GM04504 (cell line): ENCODE measurements at places on chromosomes 16 and 17.

- DNase-seq: no peak
Observed at GRCh38 chr17:69275751-69276150, 47.1 kb upstream of the ABCA10 start.

- DNase-seq: no peak
Observed at GRCh38 chr16:29738514-29738913, 7.3 kb downstream of the C16orf54 start.

GRCh38 chr17:29524692-29525091 lies 42.1 kb downstream of the ABHD15 start:
- no peak for DNase-seq

GRCh38 chr17:36608280-36608679 lies 6.9 kb downstream of the MRM1 start:
- no peak for DNase-seq

DNA sequence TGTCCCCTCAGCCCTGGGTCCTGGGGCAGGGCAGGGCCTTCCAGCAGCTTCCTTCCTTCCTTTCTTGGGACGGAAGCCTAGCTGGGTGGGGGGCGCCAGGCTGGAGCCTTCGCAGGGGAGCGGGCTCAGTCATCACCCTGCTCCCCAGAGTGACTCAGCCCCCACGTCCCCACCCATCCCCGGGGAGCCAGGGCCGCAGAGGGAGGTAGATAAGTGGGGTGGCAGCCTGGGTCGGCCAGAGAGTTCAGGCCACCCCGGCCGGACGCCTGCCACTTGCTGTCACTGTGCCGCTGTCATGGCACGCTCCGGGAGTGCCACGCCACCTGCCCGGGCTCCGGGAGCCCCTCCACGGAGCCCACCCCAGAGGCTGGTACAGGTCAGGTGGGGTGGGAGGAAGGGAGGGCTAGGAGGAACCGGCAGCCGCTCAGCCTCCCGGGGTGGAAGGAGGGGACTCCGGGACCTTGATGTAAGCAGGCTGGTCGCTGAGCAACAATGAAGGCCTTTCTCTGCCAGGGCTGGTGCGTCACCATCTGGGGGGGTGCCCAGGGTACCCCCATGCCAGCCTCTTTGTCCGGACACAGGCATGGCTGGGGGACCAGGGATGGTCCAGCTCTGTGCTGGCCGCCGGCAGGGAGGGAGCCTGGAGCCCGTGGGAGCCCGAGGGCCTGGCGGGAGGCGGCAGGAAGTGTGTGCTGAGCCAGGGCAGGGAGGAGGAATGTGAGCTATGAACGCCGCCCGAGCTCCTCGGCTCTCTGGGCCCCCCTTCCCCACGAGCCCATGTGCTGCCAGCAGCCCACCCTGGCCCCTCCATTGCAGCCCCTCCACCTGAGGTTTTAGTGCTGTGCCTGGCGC lies 6.6 kb downstream of the NHERF2 start:
- DNase-seq: no peak

GRCh38 chr17:4587195-4587594 lies 2.9 kb downstream of the SMTNL2 start:
- DNase-seq: no peak

GRCh38 chr17:56821847-56822534 lies 11.7 kb downstream of the C17orf67 start:
- no peak for DNase-seq

DNA sequence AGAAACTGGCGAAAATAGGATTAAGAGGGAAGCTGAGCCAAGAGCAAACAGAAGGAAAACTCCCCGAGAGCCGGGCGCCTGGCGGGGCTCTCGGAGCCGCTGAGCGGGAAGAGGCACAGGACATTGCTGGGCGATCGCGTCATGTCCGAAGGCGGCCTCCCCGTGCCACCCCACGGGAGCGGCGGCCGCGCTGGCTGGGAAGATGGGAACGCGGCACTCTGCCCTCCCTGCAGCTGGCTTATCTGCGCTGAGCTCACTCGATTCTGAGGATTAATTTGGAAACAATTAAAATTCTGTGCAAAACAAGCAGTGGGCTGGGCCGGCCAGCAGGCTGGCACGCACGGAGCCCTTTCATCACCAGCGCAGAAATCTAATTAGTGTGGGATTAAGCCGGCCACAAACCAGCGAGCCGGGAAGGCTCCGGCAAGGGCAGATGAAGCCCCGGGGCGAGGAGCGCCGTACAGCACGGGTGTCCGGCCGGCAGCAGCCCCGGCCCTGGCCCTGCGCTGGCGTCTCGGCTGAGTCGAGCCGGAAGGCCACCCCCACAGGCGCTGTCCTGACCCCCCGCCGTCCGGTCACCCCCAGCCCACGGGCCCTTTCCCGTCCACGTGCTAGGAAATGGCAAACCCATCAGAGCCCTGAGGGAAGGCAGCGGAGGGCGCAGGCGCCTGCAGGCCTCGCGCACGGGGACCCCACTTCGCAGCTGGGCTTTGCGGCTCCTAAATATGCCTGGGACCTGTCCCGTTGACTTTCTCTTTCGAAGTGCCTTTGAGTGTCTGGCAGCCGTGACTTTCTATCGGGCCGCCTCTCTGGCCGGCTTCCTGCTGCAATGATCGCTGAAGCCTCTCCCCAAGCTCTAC lies 37.9 kb downstream of the SOX8 start:
- DNase-seq: peak; percentile 55

DNA sequence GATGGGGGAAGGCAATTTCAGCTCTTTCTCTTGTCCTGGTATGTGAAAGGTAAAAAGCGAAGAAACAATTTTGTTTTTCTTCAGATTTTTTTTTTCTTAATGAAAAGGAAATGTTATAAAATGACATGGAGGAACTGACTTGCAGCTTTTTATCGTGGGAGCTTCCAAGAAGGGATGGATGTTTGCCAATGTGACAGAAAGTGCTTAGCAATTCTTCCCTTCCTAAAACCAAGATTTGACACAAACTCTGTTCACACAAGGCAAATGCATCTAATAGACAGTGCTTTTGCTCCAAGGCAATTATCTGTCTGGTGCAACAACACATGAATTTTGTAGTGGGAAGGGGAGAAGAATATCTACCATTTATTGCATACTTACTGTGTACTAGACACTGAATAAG lies 988.5 kb downstream of the CDH11 start:
- DNase-seq: no peak

DNA sequence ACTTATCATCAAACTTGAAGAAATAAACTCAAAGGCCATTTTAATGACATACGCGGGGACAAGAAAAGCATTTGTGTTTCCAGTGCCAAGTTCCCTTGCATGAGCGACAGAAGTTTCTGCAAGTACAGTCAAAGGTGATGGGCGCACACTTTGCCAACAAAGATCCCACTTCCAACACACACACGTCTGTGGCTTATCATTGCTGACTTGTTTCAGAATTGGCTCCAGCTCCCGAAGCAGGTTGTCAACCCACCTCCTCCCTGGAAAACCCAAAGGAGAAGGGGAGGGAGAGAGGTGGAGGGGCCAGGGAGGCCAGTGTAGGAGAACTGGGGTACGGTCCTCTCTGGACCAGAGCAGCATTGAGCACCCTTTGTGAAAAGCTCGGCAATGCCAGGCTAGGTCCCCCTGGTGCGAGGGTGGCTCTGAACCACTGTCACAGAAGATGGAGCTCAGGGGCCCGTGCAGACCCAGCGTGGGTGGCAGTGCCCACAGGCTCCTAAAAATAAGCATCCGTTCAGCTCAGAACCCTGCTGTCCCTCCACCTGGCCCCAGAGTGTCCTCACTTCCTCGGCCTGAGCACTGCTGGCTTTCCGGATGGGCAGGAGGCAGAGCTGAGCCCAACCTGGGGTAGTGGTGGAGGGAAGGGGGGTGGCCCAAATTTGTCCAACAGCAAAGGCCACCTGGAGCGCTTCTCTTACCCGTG lies 33.2 kb downstream of the RBFOX3 start:
- no peak for DNase-seq

GRCh38 chr17:2637422-2637821 lies 44.0 kb downstream of the PAFAH1B1 start:
- DNase-seq: no peak

- no peak for DNase-seq
Observed at GRCh38 chr17:51725185-51725584, 433.3 kb downstream of the CA10 start.

DNA sequence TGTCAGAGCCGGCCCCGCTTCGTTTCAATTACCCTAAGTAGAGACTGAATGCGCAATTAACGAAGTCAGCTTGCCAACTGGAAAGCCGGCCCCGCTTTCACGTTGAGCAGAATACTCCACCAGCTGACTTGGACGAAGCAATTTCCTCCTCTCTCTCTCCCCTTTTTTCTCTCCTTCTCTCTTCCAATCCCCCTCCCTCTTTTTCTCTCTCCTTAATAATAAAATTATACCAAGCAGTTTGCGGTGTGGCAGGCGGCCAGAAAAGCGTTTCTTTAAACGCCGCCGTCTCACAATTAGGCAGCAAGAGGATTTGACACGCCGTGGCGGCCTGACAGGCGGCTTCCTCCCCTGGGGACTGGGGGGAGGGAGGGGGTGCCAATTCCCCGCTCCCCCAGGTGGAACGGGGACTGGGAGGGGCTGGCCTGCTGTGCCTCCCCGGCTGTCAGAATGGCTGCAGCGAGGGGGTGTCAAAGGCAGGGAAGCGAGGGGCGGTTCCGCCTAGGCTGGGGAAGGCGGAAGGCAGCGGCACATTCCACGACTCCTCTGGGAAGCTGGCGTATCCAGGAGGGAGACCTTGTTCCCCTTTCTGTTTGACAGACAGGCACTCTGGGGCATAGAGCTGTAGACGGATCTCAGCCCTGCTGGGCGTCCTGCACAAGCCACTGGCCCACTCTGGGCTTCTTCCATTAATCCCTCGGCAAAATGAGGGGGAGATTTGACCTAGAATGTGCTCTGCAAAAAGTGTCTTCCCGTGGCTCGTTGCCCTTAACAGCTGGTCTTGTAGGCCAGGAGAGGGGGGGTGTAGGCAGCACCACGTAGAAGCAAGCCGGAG lies 52.7 kb downstream of the SREBF1 start:
- DNase-seq: no peak

DNA sequence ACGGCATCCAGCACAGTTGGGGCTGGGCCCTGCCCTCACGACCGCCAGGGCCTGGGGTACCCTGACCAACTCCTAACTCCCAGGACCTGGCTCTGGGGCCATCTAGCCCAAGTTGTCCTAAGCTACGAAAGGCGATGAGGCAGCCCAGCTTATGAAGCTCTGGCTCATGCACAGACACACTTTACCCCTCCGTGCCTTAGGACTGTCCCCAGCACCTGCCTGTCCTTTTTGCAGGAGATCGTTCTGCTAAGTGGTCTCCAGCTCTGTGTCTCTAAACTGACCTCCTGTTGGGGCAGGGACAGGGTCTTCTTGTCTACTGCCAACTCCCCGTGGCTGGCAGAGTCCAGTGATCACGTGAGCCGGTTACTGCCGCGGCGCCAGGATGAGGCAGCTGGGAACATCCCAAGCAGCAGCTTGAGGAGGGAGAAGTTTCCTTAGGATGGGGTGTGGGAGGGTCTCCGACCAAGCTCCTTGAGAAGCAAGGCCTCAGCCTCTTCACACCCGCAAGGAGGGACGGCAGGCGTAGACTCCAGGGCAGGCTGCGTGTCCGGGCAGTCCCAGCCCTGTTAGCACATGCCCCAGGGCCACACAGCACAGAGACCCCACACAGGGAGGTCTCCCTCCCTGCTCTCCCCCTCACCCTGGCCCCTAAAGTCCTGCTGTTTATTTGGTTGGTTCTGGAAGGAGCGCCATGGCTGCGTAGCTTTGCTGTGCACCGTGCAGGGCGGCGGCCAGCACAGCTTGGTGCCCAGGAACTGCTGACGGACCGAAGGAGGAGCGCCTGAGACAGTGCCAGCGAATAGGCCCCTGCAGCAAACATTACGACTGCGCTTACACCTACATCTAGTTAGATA lies 16.4 kb upstream of the METRNL start:
- DNase-seq: no peak

DNA sequence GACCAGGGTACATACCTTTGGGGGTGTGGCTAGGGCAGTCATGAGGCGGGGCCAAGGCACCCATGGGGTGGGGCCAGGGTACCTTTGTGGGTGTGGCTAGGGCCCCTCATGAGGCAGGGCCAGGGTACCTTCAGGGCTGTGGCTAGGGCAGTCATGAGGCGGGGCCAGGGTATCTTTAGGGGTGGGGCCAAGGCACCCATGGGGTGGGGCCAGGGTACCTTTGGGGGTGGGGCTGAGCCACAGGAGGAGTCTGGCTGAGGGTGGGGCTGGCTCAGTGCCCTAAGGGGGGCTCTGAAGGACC lies 3.5 kb downstream of the GNG13 start:
- no peak for DNase-seq

- DNase-seq: no peak
Observed at GRCh38 chr17:40646791-40647623, 611 bp downstream of the SMARCE1 start.

GRCh38 chr16:11263737-11264136 lies 5.4 kb downstream of the TNP2 start:
- no peak for DNase-seq

GRCh38 chr17:40351359-40352236 lies 12.9 kb downstream of the GJD3 start:
- no peak for DNase-seq

GRCh38 chr16:7487574-7488323 lies 155.1 kb downstream of the RBFOX1 start:
- no peak for DNase-seq

- DNase-seq: no peak
Observed at GRCh38 chr17:75776386-75777295, 8.0 kb upstream of the UNK start.

- no peak for DNase-seq
Observed at GRCh38 chr16:89026121-89026612, 49.2 kb upstream of the CBFA2T3 start.

GRCh38 chr17:81402981-81403467 lies 7.8 kb downstream of the BAHCC1 start:
- DNase-seq: no peak

DNA sequence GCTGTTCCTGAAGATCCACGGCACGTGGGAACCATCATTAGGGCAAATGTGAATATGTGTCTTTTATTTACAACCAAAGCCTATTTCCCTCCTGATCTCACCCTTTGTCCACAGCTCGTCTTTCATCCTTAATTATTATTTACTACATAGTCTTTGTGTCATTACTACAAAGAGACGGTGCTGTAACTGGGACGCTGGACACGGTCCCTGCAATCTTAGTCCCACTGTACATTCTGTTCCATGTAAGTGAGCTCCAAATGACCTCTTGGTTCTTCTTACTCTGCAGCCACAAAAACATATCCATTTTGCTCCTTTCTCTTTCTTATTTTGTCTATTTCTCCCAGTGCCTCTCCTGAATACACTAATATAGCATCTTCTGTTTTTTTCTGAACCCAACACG lies 12.7 kb upstream of the KRT23 start:
- DNase-seq: no peak

- no peak for DNase-seq
Observed at GRCh38 chr16:14309001-14309886, 238.1 kb downstream of the MRTFB start.

DNA sequence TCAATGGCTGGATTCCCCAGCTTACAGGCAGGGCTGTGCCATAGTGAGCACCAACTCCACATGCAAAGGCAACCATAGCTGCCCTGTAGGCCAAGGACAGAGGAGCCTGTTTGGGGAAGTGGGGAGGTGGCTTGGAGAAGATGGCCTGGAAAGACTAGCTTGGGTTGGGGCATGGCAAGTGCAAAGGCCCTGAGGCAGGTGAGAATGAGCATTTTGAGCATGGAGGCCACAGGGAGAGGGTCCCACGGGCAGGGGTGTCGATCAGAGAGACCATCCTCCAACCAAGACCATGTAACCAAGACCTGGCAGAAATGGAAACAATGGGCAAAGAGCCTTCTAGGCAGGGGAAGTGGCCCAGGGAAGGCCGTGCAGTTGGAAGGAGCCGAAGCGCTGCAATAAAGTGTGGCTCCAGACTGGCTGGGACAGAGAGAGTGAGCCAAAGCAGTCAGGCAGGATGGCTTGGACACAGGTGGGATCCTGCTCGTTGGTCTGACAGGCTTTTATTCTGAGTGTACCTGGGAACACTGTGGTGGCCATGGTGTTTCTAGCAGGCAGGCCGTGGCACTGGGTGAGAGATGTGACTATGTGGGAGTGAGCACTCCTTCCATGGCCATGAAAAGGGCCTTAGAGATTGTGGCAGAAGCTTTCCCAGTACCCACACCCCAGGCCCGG lies 24.8 kb upstream of the MPRIP start:
- DNase-seq: no peak
